ENCODE measurements at places on chromosomes 11 and 22. TPM values are rescaled to one million over a fixed set of nuclear protein-coding genes. Genes with fewer than 3 reads are reported as not detected.
A peak's percentile ranks its signal among the peaks of the same experiment; 100 is the strongest.

The PDGFD gene
- 0.27 TPM for polyA plus RNA-seq

The CD82 gene
- 204 TPM for polyA plus RNA-seq

DNA sequence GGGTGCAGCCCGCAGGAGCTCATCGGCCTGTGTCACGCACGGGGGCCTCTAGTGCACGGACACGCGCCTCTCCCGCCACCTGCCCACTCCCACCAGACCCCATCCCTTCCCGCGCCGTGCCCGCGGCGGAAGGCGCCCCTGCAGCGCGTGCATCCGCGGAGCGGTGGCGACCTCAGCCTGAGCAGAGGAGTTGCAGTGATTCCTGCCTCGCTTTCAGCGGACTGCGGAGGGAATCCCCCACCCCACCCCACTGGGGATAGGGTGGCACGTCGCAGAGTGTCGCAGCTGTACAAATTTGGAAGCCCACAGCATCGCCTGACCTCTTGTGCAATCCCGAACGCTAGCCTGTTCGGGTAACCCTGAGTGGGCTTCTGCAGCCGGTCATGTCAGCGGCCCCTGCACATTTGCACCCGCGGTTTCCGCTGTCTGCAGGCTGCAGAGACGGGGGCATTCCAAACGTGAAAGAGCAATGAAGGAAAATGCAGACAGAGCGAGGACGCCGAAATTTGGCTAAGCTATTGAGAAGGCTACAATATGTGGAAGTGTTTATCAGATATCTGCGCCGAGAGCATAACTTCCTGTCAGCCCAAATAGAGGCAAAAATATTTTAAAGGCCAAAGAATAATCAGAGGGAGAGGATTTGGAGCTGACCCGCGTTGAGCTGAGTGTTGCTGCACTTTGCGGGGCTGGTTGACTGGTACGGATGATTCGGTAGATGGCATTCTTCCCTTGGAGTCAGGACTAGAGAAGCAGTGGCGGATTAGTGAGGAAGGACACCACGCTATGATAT is 617 bp upstream of the ARHGAP20 start:
- H3K36me3 ChIP-seq, result no peaks in the 10 kb centered on the region
- peaks cover 4% of the 10 kb centered on the region for H3K4me1 ChIP-seq
- DNase-seq, result no peak

- H3K4me3 ChIP-seq, result no peak overlapping the region
- H3K27me3 ChIP-seq, result no peaks in the 10 kb centered on the region
- peaks cover 7% of the 10 kb centered on the region for H3K4me1 ChIP-seq
- H3K27ac ChIP-seq, result no peak overlapping the region
- no peaks in the 10 kb centered on the region for H3K36me3 ChIP-seq
Observed at GRCh38 chr11:132030896-132031295, 660.5 kb downstream of the NTM start.

DNA sequence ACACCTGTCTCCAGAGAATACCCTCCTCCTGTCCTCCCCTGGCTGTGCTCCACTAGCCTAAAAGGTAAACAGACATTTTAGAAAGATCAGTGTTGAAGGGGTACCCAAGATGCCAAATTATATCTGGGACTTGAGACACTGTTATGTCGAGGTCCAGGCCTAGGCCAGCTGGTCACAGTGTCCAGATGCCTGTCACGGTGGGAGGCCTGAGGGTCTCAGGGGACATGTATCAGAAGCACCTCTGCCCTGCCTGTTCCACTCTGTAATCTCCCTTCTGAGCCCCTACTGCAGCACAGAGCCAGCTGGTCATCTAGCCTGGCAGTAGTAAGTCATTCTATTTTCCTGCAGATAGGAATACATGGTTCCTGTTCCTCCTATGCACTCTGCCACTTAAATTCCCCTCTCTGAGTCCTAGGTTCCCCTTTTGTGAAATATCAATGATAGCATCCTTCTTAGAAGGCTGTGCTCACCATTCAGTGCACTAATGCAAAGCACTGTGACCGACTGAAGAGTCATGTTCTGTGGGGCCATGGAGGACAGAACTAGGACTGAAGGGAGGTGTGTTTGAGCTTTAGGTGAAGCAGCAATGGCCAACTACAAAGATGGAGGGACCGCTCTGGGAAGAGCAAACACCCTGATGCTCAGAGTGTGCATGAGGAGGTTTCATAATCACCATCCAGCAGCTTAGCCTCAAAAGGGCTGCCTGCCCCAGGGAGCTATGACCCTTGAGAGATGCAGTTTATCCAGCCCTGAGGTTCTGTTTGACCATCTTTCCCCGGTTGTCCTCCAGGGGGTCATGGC is 44.8 kb upstream of the TUB start:
- H3K36me3 ChIP-seq, result no peaks in the 10 kb centered on the region
- peaks cover 3% of the 10 kb centered on the region for H3K27me3 ChIP-seq
- peaks cover 2% of the 10 kb centered on the region for H3K4me1 ChIP-seq
- H3K27ac ChIP-seq, result no peak overlapping the region
- H3K4me3 ChIP-seq, result no peak overlapping the region

DNA sequence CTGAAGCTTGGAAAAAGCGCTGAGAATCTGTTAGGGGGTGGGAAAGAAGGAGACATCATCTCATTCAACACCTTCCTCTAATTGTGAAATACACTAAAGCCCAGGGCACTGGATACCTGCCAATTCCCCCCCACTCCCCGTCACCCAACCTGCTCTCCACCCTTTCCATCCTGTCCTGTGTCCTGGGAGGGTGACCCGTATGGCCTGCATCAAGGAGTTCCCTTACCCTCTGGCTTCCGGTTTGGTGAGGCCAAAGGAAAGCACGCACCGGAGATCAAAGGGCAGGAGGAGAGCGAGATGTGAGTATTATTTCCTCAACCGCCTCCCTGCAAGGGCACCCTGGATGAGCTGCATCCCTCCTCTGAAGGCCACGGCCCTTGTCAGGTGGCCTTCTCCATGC is 65.0 kb upstream of the PTPRJ start:
- no peaks in the 10 kb centered on the region for H3K36me3 ChIP-seq
- no peak for DNase-seq
- H3K27ac ChIP-seq, result no peak overlapping the region
- no peak overlapping the region for H3K4me3 ChIP-seq

DNA sequence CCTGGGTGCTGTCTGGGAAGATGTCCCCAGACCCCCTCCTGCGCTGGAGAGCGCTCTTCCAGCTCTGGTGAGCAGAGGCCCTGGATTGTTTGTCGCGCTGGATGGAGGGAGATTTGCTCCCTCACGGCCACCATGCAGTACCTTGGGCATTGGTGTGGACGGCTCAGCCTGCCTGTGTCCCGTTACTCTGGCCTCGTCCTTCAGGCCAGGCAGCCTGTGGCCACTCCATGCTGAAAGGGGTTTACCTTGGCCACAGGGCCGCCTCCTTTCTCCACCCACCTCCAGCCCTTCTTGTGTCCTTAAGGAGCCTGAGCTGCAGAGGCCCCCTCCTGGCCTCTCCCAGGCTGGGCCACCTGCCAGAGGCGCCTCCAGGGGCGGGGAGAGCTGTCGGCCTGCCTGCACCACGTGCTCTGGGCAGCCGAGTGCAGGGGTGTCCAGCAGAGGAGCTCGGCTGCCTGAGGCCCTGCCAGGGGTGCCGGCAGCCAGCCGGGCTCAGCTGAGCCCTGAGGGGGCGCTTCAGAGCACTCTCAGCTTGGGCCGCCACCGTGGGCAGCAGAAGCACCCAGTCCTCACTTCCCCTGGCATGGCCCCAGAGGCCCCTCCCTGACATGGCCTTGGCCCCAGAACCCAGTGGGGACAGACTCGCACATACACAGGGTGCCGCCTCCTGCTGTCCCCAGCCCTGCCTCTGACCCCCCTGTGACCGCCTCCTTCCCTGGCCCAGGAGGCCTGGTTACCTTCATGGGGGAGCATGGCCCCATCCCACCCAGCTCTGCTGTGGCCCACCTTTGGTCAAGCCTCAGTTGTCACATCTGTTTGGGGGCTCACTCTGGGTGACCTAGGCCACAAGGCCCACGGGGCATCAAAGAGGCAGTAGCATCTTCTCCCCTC is 3.4 kb downstream of the CCND1 start:
- peaks cover 15% of the 10 kb centered on the region for H3K4me1 ChIP-seq
- no peak for DNase-seq
- H3K27ac ChIP-seq, result no peak overlapping the region
- H3K27me3 ChIP-seq, result no peaks in the 10 kb centered on the region
- peak overlapping the region; percentile 37 for H3K4me3 ChIP-seq
- peaks cover 32% of the 10 kb centered on the region for H3K36me3 ChIP-seq

GRCh38 chr11:82988936-82989627 is 82.6 kb downstream of the RAB30 start:
- H3K27me3 ChIP-seq, result no peaks in the 10 kb centered on the region
- no peak overlapping the region for H3K4me3 ChIP-seq
- no peak for DNase-seq
- H3K4me1 ChIP-seq, result no peaks in the 10 kb centered on the region
- H3K36me3 ChIP-seq, result peaks cover 9% of the 10 kb centered on the region
